D721Med (cell line): ENCODE measurements at places on chromosomes 2 and 18.

DNA sequence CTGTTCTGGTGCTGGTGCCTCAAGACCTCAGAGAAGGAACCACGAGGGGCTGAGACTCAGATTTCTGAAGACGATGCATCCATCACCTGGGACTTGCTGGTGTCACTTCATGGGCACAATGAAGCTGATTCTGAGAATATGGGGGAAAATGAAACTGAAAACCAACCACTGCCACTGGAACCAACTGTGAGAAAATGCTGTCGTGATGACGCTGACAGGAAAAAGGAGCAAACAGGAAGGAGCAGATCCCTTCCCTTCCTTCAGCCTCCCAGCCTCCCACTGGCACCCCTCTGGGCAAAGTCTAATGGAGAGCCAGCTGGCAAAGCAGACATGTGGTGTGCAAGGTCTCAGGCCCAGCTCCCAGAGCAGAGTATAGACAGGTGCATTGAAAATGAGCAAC lies 109.7 kb downstream of the FOXI3 start:
- DNase-seq: no peak

DNA sequence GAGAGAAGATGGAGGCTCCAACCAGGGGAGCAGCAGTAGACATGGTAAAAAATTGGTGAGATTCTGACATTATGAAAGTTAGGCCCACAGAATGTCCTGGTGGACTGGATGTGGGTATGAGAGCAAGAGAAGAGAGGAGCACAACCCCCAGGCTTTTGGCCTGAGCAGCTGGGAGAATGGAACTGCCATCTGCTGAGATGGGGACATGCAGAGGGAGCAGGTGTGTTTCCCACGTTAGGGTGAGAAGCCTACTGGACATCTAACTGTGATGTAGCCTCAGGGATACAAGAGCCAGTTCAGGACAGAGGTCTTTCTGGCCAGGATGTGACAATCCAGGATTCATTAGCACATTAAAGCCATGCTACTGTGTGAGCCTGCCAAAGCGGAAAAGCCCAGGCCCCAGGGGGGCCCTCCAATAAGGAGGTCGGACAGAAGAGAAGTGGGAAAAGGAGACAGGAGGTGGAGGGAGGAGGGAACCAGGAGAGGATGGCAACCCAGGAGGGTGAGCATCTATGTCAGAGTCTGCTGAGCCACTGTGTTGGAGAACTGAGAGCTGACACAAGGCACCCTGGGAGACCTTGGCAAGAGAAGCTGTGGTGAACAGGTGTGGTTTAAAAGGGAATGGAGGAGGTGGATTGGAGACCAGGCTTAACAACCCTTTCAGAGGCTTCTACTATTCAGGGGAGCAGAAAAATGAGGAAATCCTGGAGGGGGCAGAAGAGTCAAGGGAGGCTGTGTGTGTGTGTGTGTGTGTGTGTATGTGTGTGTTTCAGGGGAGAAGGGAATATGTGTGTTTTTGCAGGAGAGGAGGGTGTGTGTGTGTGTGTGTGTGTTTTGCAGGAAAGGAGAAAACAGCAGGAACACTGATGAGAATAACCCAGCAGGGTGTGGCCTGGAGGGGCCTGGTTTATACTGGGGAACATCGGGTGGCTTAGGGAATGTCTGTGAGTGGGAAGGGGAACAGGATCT lies 10.5 kb downstream of the CYB5A start:
- no peak for DNase-seq

- DNase-seq: no peak
Measured at GRCh38 chr2:170341684-170342623, 164.0 kb downstream of the MYO3B start.

DNA sequence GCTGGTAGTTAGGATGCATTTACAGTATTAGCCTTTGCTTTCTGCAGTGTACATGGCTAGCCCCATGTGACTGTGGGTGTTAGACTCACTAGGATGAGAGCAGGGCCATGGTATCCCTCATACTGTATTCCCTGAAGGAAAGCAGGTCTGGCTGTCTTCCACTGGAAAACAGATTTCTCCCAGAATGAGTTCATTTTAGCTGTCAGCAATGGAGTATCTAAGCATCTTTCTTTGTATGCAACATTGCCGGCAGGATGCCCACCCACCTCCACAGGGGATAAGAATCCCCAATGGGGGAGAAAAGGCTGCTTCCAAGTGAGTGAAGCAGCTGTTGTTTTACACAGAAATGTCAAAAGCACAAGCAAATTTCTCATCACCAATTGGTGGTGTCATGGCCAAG lies 142.7 kb upstream of the KLHL14 start:
- DNase-seq: no peak

GRCh38 chr2:121897335-121897970 lies 142.0 kb downstream of the TSN start:
- DNase-seq: no peak

DNA sequence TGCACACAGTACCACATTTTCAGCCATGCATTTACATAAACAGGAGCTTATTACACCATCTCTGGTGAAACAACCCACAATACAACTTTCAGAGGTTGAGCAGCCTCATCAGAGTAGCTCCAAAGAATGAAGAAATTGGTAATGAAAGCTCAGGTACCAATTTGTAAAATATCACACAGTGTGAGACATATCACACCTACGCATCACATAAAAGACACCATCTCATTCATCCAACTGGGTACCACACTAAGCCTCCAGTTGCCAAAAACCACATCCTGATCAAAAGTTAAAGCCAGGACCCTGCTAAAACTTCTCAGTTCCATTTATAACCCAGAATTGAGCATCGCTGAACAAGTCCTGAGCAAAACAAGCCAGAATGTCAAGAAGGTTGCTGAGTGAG lies 4.6 kb downstream of the TMEM163 start:
- DNase-seq: no peak

DNA sequence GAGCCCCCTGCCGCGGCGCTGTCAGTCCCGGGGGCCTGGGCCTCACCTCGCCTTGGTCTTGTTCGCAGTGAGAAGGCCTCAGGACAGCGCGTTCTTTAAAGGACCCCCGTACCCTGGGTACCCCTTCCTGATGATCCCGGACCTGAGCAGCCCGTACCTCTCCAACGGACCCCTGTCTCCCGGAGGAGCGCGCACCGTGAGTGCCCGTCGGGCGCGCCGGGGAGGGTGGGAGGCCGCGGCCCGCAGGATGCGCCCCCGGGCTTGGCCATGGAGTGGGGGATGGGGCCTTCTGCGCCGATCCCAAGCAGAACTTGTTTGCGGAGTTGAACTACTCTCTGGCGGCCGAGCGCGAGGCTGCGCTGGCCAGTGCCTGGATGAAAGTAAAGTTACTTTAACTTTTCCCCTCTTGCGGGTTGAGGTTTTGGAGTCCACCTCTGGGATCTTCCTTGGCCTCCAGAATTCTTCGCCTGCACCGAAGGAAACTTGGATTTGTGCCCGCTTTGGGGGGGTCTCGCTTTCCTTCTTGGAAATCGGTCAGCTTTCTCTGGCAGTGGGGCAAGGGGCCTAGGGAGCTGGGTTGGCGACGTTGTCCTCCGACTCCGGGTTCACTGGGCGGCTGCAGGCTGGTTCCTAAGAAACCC lies 1.2 kb downstream of the TCF7L1 start:
- DNase-seq: no peak

DNA sequence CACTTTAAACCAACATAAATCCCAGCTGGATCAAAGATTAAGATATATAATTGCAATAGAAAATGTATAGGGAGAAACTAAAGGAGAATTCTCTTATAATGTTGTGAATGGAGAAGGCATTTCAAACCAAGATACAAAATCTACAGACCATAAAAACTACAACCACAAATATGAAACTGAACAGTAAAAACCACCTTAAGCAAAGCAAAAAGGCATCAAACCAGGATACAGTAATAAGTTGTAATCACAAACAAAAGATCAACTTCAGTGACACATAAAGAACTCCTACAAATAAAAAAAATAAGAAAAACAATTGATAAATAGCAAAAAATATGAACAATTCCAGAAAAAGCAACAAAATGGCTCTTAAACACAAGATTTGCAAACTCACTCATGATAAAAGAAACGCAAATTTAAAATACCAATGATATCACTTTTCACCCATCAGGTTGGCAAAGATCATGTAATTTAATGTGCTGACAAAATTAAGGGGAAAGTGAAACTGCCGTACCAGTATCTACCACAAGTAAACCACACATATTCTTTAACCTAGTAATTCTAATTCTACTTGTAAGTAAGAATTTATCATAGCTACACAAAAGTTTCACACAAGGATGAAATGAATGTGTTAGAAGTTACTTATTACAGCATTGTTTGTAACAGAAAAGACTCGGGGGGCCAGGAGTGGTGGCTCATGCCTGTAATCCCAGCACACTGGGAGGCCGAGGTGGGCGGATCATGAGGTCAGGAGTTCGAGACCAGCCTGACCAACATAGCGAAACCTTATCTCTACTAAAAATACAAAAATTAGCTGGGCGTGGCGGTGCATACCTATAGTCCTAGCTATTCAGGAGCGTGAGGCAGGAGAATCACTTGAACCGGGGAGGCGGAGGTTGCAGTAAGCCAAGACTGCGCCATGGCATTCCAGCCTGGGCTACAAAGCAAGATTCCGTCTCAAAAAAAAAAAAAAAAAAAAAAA lies 101.9 kb downstream of the USP34 start:
- no peak for DNase-seq

GRCh38 chr18:40911582-40912254 lies 1043.3 kb upstream of the PIK3C3 start:
- no peak for DNase-seq

DNA sequence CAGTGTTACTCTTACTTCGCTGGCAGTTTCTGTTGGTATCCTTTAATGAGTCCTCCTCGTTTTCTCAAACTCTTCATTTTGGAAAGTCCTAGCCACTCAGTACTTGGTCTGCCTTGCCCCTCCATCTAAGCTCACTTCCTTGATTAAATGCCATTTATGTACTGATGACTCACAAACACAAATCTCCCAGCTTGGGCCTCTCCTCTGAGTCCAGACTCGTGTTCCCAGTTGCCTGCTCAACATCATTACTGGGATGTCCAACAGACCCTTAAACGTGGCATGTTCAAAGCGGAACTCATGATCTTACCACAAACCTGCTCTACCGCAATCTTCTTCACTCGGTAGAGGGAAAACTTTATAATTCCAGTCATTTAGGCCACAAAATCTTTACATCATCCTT lies 13.8 kb upstream of the CCDC68 start:
- DNase-seq: no peak

DNA sequence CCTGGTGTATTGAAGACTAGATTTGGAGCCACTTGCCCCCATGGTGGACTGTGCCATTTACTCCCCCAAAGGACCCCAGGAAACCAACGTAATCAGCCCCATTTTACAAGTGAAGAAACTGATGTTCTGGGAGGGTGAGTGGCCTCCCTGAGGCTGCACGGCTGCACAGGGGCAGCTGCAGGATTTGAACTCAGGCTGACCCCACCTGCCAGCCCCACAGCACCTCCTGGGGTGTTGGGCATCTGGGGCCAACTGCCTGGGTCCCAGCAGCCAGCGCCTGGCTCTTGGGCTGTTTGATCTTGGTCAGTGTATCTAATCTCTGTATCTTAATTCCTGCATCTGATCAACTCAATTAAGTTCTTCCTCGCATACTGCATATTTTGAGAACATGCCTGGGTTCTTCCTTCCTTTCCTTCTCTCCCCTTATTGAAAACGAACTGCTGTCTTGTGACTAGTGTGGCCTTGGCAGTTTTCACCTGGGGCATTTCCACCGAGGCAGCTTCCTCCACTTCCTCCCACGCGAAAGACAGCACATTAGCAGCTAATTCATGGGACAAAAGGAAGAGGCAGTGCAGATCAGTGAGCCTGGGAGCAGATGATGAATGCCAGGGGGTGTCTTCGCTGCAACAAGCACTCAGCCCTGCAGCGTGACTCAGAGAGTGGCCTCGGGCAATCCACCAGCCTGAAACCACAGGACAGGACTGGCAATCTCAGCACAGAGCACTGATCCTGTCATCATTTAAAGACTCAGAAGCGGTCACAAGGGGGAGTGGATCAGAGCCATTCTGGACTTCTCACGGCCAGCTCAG lies 184.1 kb upstream of the RAB12 start:
- no peak for DNase-seq

- DNase-seq: no peak
Measured at GRCh38 chr2:61948661-61949457, 43.4 kb downstream of the COMMD1 start.
